Fibroblast of skin of abdomen (primary cell): ENCODE measurements at places on chromosomes 5 and 9.

GRCh38 chr5:61162832-61163567 lies 732 bp upstream of the SMIM15 start:
- peak; percentile 13 for DNase-seq

- no peak for DNase-seq
Measured at GRCh38 chr5:1851290-1851934, 31.3 kb downstream of the IRX4 start.

- no peak for DNase-seq
Measured at GRCh38 chr9:34242830-34243229, 64.0 kb downstream of the UBAP1 start.

GRCh38 chr9:137506702-137507171 lies 43.5 kb downstream of the PNPLA7 start:
- peak; percentile 83 for DNase-seq

DNA sequence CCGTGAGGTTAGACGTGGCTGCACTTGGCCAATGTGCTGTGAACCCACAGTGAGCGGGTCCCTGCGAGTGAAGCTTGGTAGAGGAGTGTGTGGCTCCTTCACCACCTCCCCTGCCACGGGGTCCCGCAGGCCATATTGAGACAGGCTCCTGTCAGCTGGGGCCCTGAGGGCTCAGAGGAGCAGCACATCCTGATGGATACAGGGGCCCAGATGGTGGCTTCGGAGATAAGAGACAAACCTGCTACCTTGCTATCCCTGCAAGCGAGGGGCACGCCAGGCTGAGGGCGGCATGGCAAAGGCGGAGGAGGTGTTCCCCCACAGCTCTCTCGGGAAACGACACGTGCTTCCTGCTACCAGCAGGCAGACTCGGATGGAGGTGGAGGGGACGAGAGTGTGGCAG lies 33.1 kb downstream of the SLC6A3 start:
- no peak for DNase-seq

GRCh38 chr5:4544049-4544670 lies 596.0 kb upstream of the ADAMTS16 start:
- no peak for DNase-seq
